ENCODE measurements at places on chromosomes 3 and 15.

DNA sequence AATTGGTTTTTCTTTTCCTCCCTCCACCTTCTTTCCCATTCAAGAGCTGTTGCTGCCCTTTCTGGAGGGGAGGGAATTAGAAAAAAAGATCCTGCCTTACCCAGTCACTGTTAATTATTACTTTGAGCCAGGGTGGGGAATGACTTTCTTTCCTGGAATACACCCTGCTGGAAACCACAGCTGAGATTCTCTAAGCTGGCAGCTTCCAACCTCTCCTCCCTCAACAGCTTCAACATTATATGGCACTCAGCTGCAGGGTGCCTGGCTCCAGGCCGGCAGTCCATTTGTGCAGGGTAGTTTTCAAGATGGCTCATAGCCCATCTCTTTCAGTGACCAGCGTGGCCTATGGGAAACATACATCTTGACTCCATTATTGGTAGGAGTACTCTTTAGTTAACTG lies 105.8 kb downstream of the UBE3A start:
- no peak for DNase-seq

- DNase-seq = peak; percentile 37
Observed at GRCh38 chr3:41574900-41575299, 375.6 kb downstream of the CTNNB1 start.

GRCh38 chr15:95561463-95561862 lies 769.0 kb upstream of the NR2F2 start:
- peak; percentile 47 for DNase-seq

DNA sequence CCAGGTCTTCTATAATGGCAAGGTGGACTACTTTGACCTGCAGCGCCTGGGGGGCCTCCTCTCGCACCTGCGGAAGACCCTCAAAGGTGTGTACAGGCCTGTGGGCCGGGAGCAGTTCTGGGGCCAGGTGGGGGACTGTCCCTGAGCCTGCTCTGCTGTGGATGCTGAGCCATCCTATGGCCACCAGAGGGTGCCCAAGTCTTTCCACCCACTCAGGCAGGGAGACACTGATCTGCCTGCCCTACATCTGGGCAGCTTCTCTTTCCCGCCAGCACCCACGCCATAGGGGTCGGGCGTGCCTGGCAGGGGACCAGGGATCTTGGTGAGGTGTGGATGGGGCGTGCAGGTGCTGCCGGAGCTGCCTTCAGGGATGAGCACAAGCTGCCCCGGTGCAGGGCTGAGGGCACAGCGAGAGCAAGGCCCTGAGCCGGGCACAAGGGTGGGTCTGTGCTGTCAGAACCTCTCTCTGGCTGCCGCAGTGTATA lies 14.1 kb downstream of the RNF123 start:
- DNase-seq = peak; percentile 78

GRCh38 chr3:66394753-66395249 lies 106.0 kb downstream of the LRIG1 start:
- peak; percentile 88 for DNase-seq

- DNase-seq = no peak
Observed at GRCh38 chr3:163508206-163508605, 1570.1 kb downstream of the SI start.

DNA sequence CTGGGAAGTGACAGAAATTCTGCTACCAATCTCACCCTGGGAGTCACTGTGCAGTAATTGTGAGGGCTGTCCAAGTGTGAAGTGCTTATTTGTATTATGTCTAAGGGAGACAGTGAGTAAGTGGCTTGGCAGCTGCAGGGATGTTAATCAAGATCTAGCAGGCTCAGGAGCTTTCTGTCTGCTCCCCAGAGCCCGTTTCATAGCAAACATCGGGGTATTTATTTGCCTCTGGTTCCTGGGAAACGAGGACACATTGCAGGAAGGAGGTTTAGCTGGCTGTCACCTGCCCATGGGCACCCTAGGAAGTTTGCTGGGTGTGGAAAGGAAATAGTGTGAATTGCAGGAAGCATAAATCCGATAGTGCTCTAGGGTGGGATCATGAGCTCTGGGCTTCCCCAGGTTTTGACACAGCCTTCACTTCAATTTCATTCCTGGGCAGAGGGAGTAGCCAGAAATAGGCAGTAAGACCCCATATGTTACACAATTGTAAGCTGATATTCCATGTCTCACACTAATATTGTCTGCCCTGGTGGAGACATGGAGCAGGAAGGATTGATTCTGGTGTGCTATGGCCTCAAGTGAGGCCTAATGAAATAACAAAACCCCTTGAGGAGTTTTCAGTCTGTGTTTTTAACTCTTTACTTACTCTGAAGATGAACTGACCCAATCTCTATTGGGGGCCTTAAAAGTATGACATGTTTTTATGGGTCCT lies 74.1 kb upstream of the MITF start:
- DNase-seq = peak; percentile 72

GRCh38 chr3:72085036-72085435 lies 300.1 kb upstream of the PROK2 start:
- DNase-seq = no peak

GRCh38 chr3:133887074-133887802 lies 8.4 kb downstream of the RAB6B start:
- DNase-seq = no peak

- peak; percentile 69 for DNase-seq
Observed at GRCh38 chr15:25391971-25392721, 46.7 kb downstream of the UBE3A start.

GRCh38 chr3:108035751-108036150 lies 55.1 kb downstream of the CD47 start:
- DNase-seq = peak; percentile 17

DNA sequence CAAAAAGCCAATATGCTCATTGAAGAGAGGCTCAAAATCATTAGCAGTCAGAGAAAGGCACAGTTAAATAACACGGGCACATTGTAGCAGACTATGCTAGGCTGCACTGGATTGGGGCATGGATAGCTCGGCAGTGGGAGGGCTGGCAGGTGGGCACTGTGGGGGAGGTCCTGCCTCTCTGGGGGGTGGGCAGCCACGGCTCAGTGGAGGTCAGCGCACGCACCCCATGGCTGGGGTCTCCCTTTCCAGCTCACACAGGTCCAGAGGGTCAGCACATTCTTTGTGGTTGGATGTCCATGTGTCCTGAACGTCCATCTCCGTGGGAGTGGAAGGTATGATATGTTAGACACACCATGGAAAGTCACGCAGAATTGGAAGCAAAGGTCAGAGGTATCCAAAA lies 18.4 kb upstream of the MGLL start:
- no peak for DNase-seq

GRCh38 chr15:71811036-71811736 lies 832 bp downstream of the NR2E3 start:
- DNase-seq = no peak

DNA sequence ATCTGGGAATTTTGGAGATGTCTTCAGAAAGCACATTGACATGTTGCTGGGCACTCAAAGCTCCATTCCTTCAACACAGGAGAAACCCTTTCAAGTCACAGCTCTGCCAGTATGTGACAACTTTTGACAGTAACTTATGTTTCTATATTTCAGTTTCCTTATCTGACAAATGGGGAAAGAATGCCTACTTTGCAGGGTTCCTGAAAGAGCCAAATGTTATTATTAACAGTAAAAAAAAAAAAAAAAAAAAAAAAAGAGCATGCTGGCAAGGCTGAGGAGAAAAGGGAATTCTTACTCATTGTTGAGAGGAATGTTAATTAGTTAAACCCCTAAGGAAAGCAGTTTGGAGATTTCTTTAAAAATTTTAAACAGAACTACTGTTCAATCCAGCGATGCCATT lies 272.5 kb upstream of the TGFBR2 start:
- no peak for DNase-seq

GRCh38 chr15:68284616-68285258 lies 7.2 kb downstream of the FEM1B start:
- no peak for DNase-seq

DNA sequence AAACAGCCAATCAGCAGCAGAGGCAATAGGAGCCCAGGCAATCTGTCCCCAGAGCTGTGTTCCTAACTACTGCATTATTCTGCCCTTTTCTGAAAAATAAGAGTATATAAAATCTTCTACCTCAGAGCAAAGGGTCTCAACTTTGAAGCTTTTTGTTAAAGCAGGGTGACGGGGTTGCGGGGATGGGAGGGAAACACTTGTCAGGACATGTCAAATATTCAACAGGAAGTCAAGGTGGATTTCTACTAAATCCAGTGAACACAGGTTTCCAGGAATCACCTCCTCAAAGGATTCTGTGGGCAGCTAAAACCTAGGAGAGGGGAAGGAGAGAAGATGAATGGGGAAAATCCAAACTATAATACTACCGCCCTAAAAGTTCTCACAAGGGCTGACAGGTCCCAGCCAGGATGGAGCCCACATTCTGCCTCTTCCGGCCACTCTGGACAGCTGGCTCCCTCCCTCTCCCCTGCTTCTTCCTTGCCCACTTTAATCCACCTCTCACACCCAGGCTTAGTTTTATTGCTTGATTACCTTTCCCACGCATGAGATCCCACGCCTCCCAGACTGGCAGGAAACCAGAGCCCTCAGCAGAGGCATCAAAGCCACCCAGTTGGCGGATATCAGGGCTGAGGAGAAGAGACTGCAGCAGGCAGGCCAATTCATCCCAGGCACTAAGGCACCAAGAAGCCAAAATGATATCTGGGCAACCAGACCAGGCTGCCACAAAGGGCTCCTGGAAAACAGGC lies 77.2 kb downstream of the OSBPL10 start:
- DNase-seq = no peak

- no peak for DNase-seq
Observed at GRCh38 chr3:170566413-170566812, 19.5 kb downstream of the SLC7A14 start.

DNA sequence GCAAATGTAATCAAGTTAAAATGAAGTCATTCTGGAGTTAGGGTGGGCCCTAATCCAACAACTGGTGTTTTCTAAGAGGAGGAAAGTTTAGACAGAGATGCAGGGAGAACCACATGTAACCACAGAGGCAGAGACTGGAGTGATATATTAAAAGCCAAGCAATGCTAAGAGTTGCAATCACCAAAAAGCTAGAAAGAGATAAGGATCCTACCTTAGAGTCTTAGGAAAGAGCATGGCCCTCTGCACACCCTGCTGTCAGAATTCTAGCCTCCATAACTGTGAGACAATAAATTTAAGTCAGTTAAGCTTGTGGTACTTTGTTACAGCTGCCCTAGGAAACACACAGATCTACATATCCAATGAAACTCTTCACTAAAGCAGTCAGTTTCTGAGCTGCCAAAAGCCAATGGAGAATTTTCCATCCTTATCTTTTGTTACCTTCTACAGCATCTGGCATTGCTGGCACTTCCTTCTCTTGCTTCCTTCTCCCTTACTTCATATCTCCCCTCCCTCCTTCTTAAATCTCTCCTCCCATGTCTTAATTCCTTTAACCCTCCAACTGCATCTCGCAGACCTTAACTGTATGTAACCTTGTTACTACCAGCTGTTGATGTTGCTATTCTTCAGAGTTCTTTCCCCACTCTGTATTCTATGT lies 11.2 kb downstream of the DCBLD2 start:
- no peak for DNase-seq

Data from choroid plexus epithelial cell (primary cell).